ENCODE measurements at places on chromosomes 6 and 20.

GRCh38 chr6:30272032-30272431 is 54.7 kb upstream of the TRIM39 start:
- DNase-seq = no peak

- DNase-seq = no peak
Measured at GRCh38 chr6:36920546-36920945, 34.0 kb upstream of the PI16 start.

GRCh38 chr6:95175927-95176675 is 401.2 kb upstream of the MANEA start:
- DNase-seq = no peak

GRCh38 chr6:15516923-15517560 is 145.8 kb downstream of the DTNBP1 start:
- no peak for DNase-seq

DNA sequence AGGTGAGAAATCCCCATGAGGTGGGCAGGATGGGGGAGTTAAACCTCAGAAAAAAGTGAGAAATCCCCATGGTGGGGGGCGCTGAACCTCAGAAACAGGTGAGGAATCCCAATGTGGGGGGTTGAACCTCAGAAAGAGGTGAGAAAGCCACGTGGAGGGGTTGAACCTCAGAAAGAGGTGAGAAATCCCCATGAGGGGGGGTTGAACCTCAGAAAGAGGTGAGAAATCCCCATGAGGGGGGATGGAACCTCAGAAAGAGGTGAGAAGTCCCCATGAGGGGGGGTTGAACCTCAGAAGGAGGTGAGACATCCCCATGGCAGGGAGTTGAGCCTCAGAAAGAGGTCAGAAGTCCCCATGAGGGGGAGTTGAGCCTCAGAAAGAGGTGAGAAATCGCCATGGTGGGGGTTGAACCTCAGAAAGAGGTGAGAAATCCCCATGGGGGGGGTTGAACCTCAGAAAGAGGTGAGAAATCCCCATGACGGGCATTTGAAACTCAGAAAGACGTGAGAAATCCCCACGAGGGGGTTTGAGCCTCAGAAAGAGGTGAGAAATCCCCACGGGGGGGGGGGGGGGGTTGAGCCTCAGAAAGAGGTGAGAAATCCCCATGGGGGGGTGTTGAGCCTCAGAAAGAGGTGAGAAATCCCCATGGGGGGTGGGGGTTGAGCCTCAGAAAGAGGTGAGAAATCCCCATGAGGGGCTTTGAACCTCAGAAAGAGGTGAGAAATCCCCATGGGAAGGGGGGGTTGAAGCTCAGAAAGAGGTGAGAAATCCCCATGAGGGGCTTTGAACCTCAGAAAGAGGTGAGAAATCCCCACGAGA is 14.3 kb upstream of the GOPC start:
- no peak for DNase-seq

GRCh38 chr6:71388068-71388744 is 99.6 kb downstream of the OGFRL1 start:
- DNase-seq = no peak

- no peak for DNase-seq
Measured at GRCh38 chr6:80550281-80550680, 443.8 kb downstream of the BCKDHB start.

DNA sequence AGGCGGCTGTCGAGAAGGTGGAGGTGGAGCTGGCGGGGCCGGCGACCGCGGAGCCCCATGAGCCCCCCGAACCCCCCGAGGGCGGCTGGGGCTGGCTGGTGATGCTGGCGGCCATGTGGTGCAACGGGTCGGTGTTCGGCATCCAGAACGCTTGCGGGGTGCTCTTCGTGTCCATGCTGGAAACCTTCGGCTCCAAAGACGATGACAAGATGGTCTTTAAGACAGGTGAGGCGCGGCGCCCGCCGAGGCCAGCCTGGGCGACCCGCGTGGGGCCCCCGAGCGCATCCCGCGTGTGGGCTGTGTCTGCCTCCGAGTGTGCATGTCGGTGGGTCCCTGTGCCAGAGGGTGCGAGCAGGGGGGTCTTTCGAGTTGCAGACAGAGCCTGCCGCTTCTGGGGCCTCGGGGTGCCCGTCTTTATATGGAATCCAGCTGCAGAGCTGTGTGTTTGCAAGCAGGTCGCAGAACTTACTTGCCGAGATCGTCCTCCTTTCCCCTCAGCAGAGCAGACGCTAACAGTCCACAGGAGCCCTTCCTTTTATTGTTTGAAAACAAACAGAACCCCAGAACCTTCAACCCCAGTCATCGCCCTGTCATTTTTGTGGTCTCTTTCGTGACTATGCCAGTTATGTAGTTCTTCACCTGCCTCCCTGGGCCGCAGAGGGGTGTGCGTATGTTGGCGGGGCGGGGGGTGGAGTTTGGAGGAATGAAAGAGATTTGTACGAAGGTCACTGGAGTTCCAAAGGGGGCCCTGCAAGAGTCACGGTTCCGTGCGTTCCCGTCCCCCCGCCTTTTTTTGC is 766 bp downstream of the SLC16A10 start:
- peak; percentile 73 for DNase-seq

- no peak for DNase-seq
Measured at GRCh38 chr6:33962246-33963027, 158.6 kb upstream of the MLN start.

GRCh38 chr6:85576476-85576875 is 17.2 kb downstream of the SNX14 start:
- DNase-seq = no peak

DNA sequence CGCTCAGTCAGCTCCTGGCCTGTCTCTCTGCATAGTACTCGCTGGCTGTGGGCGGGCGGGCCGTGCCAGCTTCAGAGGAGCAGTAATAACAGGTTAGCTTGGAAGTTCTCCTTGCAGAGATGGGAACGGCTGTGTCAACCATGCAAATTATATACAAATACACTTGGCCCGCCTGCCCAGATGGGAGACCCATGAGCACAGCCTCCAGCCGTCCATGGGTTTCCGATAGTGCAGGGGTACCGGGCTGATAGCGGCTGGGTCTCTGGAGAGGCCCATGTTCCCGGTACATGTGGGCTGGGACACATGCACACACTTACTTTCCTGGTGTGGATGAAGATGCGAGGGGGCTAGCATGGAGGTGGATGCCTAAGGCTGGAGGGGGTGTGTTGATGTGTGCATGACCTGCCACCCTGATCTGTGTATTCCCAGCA is 12.8 kb upstream of the ZNF831 start:
- no peak for DNase-seq

GRCh38 chr6:11407414-11407813 is 130.1 kb upstream of the TMEM170B start:
- no peak for DNase-seq

DNA sequence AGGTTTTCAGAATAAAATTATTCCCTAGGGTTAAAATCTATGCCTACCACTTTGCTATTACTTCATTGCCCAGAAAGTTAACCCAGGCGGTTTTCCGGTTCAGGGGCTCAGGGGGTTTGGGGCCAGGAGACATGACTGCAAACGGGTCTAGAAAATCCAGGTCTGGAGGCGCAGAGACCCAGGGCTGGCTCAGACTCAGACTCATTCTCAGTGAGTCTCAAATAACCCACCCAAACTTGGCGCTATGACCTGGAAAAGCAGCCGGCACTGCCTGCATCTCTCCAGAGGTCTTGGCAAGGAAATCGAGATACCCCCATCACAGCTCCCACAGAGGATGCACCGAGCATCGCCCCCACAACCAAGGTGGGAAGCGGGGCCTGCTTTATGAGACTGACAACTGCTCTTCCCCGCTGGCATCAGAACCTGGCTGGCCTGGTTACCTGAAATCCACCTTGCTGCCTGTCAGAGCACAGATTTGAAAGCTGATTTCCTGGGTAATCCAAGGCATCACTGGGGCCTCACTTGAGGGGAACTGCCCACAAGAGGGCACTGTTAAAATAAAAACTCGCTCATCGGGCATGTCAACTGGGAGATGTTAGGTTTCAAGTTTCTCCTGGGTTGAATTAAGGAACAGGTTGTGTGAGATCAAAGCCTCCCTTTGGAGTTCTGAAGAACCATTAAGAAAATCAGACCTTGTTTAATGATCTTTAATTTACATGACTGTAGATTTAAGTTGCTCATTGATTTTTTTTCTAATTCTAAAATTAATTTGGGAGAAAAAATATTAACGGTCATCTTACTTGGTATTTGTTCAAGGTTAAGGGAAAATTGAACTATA is 55.1 kb downstream of the KIF16B start:
- DNase-seq = peak; percentile 47

DNA sequence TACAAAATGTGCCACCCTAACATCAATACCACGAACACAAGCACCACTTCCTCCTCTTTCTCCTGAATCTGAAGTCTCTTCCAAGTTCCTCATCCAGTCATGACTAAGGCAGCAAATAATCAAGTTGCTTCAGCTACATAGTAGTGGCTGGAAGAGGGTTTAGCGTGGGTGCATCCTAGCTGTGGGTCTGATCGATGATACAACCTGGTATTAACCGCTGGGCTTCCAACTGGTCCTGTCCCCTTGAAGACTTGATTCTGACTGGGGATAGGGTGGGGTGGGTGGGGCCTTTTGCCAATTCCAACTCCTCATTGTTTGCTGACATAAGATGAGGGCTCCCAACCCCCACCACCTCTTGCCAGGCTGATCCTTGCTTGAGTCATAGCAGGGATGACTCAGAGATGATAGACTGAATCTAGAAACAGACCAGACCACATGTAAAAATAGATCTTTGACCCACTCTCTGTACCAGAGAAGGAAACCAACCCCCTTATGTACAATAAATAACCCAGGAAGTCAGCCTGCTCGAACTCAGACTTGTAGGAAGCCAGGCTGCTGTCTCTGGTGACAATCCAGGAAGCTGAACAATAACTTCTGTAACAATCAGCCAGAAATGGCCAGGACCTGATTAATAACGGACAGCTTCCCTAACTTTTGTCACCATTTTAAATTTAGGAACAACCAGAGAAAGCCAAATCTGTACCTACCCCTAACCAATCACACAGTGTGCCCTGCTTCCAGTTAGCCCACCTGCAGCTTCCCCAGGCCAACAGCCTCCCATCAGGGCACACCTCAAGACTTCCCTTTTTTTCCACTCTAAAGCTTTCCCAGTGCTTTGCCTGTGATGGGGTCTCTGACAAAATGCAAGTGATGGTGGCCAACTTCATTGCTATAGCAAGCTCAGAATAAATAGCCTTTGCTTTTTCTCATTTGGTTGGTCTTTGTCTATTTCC is 68.9 kb upstream of the FAM184A start:
- no peak for DNase-seq

GRCh38 chr20:20360464-20360863 is 7.4 kb upstream of the INSM1 start:
- peak; percentile 64 for DNase-seq

DNA sequence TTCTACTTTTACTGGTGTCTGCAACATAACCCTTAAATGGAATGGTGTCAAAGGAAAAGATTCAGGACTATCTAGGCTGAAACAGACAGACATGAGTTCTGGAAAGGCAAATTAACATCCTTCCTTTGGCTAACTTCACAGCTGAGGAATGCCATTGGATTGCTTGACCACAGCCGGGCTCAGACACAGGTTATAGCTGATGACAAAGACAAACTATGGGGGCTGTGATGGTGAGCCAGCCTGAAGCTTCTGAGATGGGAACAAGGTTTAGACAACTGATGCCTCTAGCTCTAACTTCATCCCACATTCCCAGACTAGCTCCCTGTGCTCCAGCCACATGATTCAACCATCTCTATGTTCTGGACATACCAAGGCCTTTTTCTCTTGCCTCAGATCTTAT is 15.3 kb downstream of the POLR1C start:
- no peak for DNase-seq

- peak; percentile 97 for DNase-seq
Measured at GRCh38 chr20:23515250-23515939, 24.5 kb downstream of the CST8 start.

DNA sequence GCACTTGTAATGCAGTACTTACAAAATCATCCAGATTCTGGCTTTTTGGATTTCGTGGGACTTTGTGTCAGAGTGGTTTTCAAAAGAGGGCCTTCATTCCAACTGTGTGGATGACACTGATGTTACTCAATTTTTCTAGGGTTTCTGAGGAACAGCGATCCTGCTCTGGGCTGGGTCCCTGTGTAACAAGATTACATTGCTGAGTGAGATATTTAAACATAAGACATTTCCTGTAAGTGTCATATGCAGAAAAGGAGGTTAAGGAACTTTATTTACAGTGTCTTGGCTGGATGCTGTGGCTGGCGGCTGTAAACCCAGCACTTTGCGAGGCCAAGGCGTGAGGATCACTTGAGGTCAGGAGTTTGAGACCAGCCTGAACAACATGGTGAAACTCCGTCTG is 6.7 kb downstream of the ZFAND3 start:
- DNase-seq = no peak

GRCh38 chr6:74408844-74409243 is 712.8 kb downstream of the CD109 start:
- no peak for DNase-seq

DNA sequence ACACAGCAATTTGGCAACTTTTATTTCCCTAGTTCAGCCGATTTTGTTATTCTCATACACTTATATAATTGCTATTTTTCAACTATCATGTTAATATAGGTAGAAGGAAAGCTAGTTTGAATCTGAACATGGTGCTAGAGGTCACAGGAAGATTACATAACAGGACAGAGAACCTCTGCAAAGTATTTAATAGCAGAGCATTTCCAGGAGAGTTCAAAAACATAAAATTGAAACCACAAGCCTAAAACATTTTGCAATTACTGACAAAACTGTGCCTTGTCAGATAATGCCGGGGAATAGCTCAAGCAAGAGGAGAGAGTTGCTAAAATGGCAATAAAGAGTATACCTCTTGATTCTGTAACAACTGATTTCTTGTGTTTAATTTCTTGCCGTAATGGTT is 70.8 kb downstream of the TFAP2B start:
- DNase-seq = no peak

GRCh38 chr6:137241481-137242038 is 22.4 kb upstream of the IFNGR1 start:
- DNase-seq = no peak

DNA sequence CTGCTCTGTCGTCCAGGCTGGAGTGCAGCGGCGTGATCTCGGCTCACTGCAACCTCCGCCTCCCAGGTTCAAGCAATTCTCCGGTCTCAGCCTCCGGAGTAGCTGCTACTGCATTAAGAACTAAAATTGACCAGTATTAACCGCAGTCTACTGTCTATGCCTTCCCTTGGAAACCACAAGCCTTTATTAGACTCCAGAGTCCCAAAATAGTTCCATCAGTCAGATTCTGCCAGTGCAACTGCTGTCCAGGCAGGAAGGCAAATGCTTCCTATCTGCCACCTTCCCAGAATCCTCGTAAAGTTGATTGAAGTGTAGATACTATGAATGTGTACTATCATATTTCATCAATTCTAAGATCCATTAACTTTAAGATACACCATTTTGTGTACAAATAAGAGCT is 16.7 kb downstream of the KAT14 start:
- no peak for DNase-seq
